ENCODE measurements at places on chromosomes 16 and 17. TPM values are rescaled to one million over a fixed set of nuclear protein-coding genes. Genes with fewer than 3 reads are reported as not detected.

- no peak for DNase-seq
These were observed 118.9 kb downstream of the AATF start for GRCh38 chr17:37067555-37068111.

The TEDC2 gene
- polyA plus RNA-seq, result 1.3 TPM

DNA sequence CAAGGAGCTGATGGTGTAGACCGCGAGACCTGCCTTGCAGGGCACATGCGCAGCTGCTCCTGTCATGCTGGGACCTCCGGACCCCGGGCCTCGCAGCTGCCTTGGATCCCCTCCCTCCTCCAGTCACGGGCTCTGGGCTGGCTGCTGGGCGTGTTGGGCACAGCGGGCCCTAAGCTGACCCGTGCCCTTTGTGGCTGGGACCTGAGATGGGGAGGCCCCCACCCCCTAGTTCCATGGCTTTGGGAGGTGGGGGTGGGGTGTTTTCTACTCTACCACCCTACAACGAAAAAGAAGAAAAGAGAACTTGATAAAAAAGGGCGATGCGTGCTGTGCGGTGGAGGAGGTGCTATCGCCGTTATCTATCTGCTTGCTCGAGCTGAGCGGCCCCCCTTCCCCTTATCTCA lies 14.5 kb downstream of the ZFPM1 start:
- no peak for DNase-seq

GRCh38 chr17:49708515-49709183 lies 885 bp upstream of the SLC35B1 start:
- DNase-seq, result no peak

DNA sequence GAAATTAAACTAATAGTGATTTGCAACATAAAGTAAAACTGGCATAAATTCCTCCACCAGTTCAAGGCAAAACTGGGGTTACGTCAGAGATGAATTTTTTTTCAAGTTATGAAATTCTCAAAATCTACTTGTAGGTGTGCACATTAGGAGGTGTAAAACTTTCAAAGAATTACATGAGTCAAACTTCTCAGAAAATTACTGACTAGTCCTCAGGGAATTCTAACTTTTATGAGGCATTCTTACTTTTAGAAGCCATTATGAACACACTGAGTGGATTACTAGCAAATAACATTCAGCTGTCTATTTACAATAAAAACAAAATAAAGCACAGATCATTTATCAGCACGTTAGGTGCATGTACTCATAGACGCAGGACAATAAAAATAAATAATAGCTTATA lies 348.7 kb downstream of the CDH11 start:
- no peak for DNase-seq

DNA sequence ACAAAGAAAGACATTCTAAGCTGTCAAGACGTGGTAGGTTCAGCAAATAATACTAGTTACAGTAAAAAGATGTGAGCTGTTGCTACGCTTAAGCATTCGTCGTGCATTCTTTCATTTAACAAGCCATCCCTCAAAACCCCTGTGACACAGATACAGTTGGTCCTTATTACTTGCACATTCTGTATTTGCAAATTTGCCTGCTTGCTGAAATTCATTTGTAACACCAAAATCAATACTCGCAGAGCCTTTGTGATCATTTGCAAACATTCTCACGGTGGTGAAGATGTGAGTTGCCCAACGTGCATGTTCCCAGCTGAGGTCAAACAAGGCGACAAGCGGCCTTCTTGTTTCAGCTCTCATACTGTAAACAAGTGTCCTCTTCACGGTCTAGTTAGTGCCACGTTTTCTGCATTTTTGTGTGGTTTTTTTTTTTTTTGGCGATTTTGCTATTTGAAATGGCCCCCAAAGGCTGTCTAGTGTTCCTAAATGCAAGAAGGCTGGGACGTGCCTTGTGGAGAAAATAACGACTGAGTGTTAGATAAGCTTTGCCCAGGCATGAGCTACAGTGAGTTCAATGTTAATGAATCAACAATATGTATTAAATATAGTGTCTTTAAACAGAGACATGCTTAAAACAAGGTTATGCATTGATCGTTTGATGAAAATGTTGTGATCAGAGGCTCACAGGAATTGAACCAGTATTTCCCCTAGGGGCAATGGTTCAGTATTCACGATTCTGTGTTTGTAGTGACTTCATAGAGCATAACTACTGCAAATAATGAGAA lies 84.1 kb downstream of the RAB11FIP4 start:
- DNase-seq, result no peak

The OR4D1 gene
- not detected for polyA plus RNA-seq

- DNase-seq, result no peak
These were observed 13.7 kb downstream of the CAMKK1 start for GRCh38 chr17:3879186-3879585.

DNA sequence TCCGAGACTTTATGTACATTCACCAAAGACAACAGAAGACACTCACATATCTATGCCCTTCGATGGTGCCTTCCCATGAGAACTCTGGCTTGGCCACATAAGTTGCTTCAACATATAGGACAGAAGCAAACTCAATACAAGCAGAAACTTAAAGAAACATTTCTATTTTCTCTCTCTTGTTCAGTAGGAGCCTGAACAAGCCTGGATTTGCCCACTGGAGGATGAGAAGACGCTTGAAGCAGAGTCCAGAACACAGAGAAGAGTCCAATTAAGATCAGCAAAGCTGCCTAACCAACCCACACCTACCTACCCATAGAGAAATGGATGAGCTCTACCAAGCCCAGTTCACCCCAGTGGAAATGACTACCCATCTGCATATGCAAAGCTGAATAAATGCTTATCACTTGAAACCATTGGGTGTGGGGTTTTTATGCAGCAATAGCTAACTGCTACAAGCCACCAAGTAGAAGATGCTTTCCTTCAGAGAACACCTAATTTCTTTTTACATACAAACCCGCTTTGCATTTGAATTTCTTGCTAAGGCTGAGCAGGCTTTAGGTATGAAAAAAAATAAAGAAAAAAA lies 337.9 kb upstream of the DYNLRB2 start:
- no peak for DNase-seq

DNA sequence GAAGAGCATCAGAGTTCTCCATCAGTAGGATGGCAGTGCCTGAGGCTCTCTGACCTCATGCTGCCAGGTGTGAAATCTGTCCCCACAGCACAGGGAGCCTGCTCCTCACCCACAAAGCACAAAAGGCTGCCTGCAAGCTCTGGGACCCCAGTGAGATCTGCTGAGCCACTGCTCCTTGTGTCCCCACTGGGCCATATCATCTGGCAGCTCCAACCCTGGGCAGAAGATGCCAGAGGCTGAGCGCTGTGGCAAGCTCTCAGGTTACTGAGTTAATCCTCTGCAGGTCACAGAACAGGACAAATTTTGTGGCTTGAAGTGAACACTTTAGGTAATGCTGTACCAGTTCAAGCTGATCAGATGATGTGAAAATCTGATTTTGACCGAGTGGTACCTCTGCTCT lies 26.7 kb upstream of the ERN1 start:
- no peak for DNase-seq

GRCh38 chr16:67184453-67184994 lies 761 bp upstream of the MATCAP1 start:
- DNase-seq, result no peak

DNA sequence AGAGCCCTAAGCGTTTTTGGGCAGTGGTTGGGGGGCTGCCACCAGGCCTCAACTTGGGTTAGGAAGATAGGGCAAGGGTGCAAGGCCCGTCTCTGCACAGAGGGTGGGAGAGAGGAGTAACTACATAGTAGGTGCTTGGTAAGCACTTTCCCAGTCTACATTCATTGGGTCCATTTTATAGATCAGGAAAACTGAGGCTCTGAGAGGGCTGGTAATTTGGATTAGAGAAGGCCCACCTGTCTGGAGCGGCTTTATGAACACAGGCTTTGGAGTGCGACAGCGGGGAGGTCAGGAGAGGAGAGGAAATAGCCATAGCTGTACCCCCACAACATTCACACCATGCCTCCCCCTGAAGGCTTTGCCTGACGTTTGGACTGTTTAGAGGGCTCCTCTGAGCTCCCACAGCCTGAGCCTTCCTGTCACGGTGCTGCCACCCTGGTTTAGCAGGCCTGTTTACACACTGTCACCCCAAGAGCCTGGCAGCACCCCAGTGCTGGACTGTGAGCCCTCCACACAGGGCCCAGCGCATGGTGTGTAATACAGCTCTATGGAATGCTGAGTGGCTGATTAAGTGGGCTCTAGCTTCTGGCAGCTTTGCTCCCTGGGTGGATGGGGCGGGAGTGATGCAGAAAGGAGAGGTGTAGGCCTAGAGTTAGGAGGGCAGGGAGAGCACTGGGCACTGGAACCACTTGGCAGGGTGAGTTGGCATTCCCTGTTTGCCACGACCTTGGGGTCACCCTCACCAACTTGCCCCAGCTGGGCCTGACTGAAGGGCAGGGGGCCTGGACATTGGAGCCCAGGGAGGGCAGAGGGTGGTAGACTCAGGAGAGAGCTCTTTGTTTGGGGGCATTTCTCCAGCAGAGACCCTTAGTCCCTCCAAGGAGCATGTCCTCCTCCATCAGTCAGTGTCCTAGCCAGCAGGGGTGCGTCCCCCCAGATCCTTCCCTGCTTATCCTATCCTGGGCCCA lies 73.7 kb downstream of the RAI1 start:
- DNase-seq, result no peak

DNA sequence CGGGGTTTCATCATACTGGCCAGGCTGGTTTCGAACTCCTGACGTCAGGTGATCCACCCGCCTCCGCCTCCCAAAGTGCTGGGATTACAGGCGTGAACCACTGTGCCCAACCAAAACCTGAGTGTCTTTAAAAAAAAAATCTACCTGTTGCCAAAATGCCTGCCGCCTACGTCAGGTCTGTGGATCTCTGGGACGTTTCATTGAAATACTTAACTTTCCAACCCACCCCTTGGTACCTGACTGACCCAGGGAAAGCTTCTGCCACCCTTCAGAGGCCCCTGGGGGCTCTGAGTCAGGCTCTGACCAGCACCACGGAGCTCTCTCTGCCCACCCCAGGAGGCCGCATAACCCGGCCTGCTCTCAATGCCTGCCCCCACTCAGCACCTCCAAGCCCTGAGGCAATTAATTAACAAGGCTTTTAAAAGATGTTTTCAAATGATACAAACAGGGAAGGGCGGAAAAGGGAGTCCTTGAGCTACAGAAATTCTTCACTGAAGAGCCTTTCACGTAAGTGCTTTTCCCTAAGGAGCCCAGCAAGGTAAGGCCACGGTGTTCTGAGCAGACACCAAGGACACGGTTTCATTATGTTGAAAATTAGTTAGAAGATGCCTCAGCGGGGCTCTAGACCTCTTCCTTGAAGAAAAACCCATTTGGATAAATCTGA lies 29.3 kb upstream of the GSG1L start:
- no peak for DNase-seq

DNA sequence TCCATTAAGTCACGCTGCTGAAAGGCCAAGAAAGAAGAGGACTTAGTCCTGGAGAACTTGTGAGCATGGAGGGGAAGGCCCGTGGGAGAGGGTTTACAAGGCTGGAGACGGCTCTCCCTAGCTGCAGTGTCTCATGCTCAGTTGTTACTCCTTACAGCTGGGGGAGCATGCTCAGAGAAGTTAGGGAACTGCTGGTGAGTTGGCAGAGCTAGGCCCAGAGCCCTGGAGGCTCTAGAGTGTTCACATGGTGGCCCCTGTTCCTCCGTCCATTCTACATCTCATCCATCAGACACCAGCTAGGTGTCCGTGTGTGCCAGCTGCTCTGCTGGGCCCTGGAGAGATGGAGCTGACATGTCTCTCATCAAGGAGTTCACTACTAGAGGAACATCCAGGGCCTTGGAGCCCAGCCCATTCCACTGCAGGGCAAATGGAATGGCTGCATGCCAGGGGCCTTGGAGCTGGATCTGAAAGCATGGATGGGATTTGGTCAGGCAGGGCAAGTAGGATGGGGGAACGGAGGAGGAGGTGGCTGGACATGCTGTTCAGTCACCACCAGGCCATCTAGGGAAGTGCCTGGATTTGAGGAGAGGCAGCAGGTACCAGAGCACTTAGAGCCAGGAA lies 6.3 kb downstream of the XYLT2 start:
- no peak for DNase-seq

DNA sequence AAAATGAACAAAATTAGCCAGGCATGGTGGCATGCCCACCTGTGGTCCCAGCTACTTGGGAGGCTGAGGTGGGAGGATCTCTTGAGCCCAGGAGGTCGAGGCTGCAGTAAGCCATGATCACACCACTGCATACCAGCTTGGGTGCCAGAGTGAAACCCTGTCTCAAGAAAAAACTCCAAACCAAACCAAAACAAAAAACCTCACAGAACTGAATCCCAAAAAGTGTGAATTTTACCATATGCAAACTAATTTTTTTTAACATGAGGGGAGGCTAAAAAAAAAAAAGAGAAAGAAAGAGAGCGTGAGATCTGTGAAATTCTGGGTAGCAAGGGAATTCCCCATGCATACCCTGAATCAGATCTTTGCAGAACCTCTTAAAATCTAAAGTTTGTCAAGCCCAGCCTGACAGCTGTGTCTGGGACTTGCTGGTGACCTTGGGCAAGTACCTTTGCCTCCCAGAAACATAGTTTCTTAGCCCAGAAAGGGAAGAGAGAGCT lies 17.1 kb upstream of the CDH1 start:
- no peak for DNase-seq

DNA sequence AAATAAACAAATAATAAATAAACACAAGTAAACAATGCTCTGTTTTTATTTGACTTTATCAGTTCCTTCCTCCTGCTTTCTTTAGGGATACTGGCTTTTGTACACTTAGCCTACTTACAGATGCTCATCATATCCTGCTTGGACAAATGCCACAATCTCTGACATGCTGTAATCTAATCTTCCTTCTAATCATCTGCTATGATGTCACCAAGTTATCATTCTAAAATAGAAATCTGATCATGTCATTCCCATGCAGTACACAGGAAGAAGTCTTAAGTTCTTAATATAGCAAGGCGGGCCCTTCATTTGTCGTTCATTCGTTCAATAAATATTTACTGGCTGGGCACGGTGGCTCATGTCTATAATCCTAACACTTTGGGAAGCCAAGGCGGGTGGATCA lies 9.1 kb upstream of the UBB start:
- DNase-seq, result no peak

GRCh38 chr17:45225051-45225700 lies 3.5 kb downstream of the FMNL1 start:
- DNase-seq, result no peak

- no peak for DNase-seq
These were observed 75.4 kb downstream of the YPEL2 start for GRCh38 chr17:59406808-59407381.

The OR3A1 gene
- not detected for polyA plus RNA-seq

All from liver (tissue), 10 donors.